Adipocyte (in vitro differentiated cells): ENCODE measurements at places on chromosomes 5 and 9.
A peak's percentile ranks its signal among the peaks of the same experiment; 100 is the strongest.

DNA sequence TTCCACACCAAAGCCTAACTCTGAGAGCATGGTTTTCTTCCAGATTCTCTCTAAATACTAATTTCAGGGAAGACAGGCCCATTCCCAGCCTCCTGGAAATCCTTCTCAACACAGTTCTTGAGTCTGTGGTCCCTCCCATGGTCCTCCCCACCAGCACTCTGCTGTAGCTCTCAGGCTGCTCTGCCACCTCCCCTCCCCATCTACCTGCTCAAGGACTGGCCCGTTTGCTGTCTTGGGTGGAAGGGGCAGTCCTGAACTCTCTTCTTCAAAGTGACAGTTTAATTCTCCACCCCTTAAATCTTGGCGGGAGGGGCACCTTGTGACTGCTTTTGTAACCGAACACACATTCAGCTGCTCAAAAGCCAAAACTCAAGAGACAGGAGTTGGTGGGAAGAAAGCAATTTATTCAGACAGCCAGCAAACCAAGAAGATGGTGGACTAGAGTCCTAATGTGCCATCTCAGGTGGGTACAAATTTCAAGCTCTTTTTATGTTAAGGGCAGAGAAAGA lies 7.6 kb upstream of the LCN15 start:
- DNase-seq, result no peak

DNA sequence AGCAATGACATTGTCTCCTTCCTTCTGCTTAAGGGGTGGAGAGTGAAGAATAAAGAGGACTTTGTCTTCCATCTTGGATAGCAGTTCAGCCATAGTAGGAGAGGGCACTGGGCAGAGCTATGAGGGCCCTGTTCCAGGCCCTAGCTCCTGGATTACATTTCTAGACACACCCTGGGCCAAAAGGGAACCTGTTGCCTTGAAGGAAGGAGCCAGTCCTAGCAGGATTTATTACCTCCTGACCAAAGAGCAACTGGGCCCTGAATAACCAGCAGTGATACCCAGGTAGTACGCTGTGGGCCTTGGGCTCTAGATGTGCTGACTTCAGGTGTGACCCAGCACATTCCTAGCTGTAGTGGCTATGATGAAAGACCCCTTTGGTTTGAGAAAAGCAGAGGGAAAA lies 95.8 kb downstream of the RMI1 start:
- no peak for DNase-seq

DNA sequence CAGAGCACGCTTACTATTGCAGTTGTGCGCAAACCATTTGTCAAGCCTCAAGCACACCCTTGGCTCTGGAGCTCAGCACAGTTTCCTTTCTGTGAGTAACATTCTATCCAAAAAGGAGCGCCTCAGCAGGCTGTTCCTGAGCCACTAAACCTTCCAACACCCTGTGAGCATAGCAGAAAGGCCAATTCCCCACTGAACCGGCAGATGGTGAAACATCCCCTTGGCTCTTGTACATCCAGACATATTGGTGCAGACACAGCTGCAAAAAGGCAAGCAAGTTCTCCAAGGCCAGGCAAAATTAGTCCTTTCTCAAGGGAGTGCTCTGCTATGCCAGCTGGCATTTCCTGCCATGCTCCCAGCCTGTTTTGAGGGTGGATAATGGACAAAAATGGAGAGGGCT lies 44.1 kb upstream of the CEMIP2 start:
- peak; percentile 24 for DNase-seq

GRCh38 chr9:36288070-36288469 lies 29.8 kb upstream of the GNE start:
- DNase-seq, result no peak

- no peak for DNase-seq
Observed at GRCh38 chr5:38793099-38793498, 52.7 kb upstream of the OSMR start.
